Cerebellum (tissue), 4 donors: ENCODE measurements at places on chromosomes 12 and 14.

DNA sequence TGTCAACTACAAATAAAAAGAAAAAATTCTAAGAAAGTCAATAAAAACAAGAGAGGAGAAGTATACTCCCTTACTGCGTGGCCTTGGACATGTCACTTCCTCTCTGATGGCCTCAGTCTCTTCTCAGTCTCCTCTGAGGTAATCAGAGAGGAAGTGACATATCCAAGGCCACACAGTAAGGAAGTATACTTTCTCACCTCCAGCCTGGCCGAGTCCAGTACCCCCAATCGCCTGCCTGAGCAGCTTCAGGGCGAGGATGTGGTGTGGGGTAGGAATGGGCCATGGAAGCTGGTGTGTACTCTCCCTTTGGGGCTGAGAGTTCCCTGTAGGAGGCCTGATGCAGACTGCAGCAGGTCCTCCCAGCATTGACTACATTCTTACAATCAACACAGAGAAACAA lies 15.8 kb downstream of the VDR start:
- no peak for DNase-seq

DNA sequence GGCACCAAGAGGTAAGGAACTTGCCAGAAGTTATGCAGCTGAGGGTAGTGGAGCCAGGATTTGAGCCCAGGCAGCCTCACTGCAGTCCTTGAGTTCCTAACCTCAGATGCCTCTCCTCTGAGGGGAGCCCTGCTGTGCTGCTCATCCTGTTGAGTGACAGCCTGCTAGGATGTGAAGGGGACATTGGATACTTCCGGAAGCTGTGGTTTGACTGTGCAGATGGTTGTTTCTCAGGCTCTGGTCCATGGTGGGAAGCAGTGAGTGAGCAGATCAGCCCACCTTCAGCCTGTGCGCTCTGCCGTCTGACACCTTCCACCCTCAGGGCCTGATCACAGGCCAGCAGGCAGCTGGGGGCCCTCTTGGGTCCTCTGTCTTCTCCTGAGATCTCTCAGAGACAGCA lies 253.2 kb downstream of the CACNA1C start:
- no peak for DNase-seq

DNA sequence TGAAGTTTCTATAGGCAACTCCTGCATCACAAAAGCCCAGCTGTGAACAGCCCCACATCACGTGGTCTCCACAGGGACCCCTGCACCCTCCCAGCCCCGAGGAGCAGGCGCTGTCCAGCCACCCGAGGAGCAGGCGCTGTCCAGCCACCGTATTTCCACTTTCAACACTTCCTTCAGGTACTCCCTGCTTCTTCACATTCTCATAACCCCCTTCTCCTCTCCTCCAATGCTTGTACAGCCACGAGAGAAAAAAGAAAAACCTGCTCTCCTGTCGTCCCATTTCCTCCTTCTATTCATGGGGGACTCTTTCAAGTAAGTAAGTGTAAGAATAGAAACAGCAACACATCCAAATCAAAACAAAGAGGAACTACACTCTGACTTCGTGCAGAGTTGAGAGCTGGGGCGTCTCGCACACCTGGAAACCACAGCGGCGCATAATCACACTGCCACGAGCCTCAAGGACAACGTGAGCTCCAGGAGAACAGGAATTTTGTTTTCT lies 11.9 kb downstream of the CDC42BPB start:
- no peak for DNase-seq

GRCh38 chr12:22539055-22539454 lies 5.3 kb downstream of the C2CD5 start:
- no peak for DNase-seq

DNA sequence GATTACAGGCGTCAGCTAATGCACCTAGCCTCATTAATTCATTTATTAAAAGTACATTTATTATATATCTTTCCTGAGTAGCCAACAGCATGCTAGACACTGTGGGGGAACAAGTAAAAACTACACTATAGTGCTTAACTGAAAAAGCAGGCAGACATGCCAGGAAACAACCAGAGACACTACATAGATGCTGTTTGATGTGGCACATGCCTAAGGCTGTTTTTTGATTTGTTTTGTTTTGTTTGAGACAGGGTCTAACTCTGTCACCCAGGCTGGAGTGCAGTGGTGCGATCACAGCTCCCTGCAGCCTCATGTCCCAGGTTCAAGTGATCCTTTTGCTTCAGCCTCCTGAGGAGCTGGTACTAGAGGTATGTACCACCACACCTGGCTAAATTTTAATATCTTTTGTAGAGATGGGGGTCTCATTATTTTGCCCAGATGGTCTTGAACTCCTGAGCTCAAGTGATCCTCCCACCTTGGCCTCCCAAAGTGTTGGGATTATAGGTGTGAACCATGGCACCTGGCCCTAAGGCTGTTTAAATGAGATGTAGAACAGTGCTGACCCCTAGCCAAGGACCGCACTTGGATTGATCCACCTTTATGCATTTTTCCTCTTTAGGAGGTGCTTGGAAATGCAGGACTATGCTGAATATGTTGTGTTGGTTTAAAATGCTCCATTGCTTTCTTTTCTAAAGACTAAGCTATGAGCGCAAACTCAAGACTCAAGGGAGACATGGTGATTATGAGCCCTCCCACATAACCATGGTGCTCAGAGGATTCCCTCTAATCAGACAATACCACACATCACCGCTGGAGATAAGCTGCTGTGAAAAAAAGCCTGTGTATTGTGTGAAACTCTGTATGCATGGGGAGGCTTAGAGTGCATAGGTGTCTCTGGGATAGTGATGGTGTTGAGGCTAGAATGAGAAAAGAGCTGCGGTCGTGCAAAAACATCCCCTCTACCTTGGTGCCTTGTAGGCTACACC lies 10.5 kb upstream of the C14orf93 start:
- DNase-seq = no peak

- DNase-seq = no peak
Observed at GRCh38 chr14:61911574-61911973, 149.4 kb downstream of the SNAPC1 start.

DNA sequence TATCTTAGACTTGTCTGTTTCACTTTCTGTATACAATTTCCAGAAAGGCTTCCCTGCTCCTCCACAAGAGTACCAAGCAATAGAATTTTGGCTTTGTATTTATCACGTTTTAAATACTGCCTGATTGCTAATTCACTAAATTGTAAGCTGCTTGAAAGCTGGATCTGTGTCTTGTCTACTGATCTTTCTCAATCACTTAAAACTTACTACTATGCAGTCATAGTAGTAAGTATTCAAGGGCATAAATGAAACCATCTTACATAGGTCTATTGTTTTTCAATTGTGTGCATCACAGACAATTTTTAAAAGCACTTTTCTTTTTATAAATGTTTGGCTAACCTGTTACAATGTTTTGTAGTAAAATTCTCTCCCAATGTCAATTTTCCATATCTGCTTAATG lies 1.2 kb upstream of the GLIPR1L2 start:
- DNase-seq = no peak

GRCh38 chr12:52186118-52186840 lies 5.5 kb downstream of the KRT80 start:
- DNase-seq = no peak

- no peak for DNase-seq
Observed at GRCh38 chr12:104384141-104384880, 72.4 kb upstream of the CHST11 start.

- no peak for DNase-seq
Observed at GRCh38 chr14:50766338-50766886, 64.5 kb downstream of the NIN start.

DNA sequence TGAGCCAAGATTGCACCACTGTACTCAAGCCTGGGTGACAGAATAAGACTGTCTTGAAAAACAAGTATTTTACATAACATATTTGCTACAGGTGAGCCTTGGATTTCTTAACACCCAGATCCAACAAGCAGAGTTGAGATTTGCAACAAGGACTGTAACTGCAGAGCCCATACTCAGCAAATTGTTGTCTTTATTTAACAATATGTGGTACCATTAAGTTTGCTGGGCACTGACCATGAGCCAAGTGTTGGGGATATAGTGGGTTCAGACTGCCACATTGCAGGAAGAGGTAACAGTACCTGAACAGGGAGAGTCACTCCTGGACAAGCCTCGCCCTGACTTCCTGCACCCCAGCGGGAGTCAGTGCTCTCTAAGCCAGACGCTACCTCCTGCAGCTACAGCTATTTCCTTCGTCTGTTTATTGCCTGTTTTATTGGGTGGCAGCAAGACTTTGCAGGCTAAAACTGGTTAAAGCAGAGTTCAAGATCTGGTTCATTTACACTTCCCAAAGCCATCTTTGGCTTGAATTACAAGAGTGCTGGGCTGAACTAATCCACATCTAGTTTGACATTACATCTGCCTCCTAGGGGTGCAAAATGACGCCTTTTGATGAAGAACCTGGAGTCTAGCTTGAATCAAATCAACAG lies 12.5 kb downstream of the AHSA1 start:
- DNase-seq = no peak

DNA sequence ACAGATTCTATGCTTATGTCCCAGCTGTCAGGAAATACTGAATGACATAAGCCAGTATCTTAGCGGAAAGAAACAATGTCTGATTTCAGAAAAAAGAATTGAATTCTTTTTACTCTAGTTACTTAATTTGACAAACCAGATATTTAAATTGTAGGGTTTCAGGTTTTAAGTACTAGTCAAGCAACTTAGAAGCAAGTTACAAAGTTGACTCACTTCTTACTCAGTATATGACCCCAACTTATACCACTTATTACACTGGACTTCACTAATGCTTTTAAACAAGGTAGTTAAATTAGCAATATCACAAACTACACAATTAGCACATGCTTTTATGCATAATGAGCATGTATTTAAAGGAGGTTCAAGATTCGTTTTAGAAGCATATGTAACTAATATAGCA lies 7.1 kb downstream of the GMFB start:
- no peak for DNase-seq

DNA sequence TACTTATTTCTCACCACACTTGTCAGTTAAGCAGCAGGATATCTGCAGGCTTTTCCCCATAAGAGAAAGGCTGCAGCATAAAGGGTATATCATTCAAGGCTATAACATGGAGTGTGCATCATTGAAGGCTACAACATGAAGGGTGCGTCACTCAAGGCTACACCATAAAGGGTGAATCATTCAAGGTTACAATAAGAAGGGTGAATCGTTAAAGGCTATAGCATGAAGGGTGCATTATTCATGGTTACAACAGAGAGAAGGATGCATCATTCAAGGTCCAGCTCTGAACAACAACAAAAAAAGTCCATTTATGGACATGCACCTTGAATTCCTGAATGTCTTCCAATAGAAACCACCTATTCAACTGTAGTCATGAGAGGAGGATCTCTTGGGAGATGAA lies 32.8 kb upstream of the LUM start:
- DNase-seq = no peak

GRCh38 chr14:103260629-103261124 lies 73.4 kb upstream of the EIF5 start:
- DNase-seq = no peak

DNA sequence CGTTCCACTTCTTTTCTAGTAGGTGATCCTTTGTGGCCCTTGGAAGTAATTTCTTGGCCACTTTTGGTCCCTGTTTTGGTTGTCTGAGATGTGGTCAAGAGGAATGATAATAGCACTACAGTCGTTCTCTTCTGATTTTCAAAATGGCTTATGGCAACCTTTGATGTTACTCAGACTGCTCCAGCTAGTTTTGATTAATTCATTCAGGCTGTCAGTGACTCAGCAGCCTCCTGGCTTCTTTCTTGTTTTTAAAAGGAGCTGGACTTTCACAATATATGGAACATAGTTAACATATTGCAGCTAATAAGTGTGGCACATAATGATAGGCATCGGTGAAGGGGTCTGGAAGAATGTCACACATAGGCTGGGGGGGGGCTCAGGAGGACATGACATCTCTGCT lies 47.3 kb downstream of the WDR20 start:
- no peak for DNase-seq

DNA sequence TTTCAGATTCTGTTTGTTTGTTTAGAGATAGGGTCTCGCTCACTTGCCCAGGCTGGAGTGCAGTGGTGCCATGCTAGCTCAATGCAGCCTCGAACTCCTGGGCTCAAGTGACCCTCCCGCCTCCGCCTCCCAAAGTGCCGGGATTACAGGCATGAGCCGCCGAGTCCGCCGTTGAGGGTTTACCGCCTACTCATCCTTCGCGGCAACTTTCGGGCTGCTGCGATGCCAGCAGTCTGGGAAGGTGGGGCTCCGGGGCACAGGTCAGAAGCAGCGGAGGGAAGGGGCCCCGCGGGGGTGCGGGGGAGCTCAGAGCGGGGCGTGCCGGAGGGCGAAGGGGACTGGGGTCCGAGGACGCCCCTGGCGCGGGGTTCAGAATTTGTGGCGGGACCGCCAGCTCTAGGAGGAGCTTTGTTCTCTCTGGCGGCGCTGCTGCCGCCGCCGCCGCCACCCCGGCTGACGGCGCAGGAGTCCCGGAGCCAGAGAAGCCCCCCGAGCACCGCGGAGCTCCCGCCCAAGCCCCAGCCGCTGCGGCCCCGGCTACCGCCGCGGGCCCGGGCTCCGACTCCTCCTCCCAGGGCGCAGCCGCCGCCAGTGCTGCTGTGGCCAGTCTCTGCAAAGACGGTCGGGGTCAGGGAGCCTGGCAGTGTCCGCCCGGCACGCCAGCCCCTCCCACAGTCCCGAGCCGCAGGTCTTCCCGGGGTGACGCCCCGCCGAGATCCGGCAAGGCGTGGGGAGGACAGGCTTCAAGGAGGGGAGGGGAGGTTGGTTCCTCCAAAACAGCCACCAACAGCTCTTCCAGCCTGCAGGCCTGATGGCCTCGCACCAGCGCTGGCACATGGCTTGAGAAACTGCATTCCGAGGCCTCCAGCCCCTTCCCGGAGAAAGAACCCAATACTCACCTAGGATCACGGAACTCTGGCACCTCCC lies 10.9 kb upstream of the KRT77 start:
- no peak for DNase-seq

DNA sequence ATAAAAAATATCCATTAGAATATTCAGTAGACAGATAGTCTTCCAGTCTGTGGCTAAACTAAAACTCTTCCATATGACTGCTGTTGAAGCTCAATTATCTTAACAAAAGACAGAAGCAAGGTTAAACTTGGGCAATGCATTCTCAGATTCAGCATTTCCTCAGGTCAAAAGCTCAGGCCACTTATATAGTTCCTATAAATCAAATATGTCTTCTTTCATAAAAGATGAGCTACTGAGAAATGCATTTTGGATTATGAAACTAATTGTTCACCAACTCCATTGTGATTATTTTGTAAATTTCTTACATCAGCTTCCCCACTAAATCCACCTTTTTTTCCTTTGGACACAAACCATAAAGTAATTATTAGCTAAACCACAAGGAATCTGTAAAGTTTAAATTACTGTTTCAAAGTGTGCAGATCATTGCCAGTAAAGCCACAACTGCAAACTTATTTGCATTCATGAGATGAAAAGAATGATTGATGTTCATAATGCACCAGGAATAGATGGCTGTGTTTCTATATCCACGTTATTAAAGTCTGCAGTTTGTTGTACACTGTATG lies 224.4 kb downstream of the FBXL14 start:
- DNase-seq = no peak
